ENCODE measurements at places on chromosomes 11 and 22.
A peak's percentile ranks its signal among the peaks of the same experiment; 100 is the strongest.

GRCh38 chr22:28792491-28793383 lies 7.6 kb downstream of the XBP1 start:
- DNase-seq = no peak

GRCh38 chr22:42830161-42830560 lies 26.9 kb downstream of the ARFGAP3 start:
- DNase-seq = no peak

- DNase-seq = no peak
Measured at GRCh38 chr11:60825790-60826189, 16.1 kb upstream of the CCDC86 start.

DNA sequence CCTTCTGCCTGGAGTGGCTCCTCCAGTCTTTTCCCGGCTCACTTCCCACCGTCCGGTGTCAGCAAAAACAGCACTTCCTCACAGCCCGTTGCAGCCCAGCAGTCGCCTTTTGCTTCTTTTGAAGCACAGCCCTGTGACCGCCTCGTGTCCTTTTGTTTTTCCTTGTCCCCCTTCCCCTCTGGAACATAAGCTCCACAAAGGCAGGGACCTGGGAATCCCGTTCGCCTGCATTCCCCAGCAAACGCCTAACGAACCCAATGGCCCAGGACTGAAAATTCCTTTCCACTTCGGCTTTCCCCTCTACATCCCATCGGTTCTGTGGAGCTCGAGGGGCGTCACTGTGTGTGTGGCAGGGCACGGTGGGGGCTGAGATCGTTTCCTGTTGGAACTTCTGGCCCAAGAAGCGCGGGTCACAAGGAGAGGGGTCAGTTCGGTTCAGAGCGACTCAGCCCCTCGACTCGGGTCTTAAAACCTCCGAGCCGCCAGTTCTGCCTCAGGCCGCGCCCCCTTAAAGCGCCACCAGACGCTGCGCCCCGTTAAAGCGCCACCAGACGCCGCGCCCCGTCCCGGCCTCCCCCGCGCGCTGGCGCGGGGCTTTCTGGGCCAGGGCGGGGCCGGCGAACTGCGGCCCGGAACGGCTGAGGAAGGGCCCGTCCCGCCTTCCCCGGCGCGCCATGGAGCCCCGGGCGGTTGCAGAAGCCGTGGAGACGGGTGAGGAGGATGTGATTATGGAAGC lies 841 bp downstream of the RIC8A start:
- DNase-seq = peak; percentile 43

- DNase-seq = no peak
Measured at GRCh38 chr22:46796566-46797195, 34.2 kb downstream of the TBC1D22A start.

GRCh38 chr22:49294656-49295464 lies 532.8 kb downstream of the BRD1 start:
- DNase-seq = no peak

DNA sequence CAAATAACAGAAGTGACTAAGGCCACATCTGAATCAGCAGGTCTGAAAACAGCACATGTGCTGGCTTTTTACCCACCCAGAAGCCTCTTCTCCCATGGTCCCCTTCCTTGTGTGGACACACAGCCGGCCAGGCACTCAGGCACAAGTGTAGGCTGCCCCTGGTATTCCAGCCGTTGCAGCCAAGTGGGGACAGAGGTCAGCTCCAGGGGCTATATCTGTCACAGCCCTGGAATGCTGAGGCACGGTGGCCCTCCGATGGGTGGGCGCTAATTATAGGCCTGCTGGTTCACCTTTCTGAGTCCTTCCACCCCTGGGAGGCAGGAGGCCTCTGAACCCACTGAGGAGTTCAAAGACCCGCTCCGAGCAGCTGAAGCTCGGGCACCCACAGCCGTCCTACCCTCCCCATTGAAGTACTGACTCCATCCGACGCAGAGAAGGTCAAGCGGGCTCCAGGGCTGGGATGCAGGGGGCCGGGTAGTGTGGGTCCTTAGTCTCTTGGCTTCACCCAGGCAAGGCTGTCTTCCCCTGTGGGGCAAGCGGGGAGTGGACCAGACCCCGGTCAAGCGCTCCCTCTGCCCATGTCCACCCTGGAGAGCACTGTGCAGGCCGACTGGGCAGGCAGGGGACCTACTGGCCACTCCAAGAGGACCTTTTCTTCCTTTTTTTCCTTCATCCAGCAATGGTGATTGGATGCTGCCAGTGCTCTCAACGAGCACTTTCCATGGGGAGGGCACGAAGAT lies 14.3 kb downstream of the FGF3 start:
- DNase-seq = no peak

- DNase-seq = no peak
Measured at GRCh38 chr11:65219930-65220213, 38.1 kb downstream of the CAPN1 start.

GRCh38 chr11:133530501-133530835 lies 1.8 kb downstream of the OPCML start:
- DNase-seq = no peak

- no peak for DNase-seq
Measured at GRCh38 chr11:103086461-103086860, 5.5 kb downstream of the DCUN1D5 start.

DNA sequence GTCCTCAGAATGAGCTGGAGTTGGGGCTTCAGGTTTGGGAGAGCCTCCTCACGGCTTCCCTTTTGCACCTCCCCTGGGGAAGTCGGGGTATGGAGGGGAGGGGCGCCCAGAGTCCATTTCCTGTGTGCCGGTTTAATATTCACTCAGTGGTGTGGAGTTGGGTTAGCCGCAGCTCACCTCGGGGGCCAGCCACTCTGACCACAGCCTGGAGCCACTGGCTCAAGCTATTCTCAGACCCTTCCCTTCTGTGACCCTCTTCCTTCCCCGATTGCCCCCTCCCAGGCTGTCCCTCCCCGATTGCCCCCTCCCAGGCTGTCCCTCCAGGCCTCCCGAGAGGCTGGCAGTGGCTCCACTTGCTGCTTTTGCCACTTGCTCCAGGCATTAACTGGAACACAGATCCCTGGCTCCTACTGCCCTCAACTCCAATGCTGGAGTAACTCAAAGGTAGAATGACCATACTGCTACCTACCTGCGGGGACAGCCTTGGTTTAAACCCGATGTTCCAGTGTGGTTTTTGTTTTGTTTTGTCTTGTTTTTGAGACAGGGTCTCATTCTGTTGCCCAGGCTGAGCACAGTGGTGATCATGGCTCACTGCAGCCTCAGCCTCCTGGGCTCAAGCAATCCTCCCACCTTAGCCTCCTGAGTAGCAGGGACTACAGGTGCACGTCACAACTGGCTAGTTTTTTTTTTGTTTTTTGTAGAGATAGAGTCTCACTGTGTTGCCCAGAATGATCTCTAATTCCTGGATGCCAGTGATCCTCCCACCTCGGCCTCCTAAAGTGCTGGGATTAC lies 29.3 kb downstream of the RPUSD4 start:
- DNase-seq = no peak

GRCh38 chr11:68328374-68329091 lies 16.1 kb downstream of the LRP5 start:
- no peak for DNase-seq

DNA sequence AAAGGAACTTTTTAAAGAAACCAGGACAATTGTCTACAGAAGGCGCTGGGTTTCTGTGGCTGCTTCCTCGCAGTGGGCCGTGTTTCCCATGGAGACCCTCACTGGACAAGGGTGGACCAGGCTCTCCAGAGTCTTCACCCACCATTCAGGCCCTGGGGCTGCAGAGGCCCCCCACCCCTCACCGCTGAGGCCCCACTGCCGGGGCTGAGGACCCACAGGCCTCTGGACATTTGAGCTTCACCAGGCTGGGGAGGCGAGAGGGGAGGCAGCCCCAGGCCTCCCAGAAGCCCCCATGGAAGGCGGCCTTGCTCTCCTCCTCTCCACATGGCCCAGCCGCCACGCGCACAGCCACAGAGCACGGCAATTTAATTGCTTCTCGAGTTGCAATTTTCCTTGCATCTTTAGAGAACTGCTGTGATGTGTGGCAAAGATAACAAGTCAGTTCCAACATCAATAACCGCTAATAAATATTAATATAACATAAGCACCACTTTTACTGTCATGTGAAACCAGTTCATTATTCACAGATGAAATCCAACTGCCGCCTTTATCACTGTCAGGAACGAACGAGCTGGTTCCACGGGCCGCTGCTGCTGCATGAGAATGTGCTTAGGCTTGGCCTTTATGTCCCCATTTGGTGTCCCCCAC lies 81.0 kb downstream of the PHF21B start:
- DNase-seq = no peak

GRCh38 chr22:29385748-29386147 lies 2.6 kb downstream of the AP1B1 start:
- no peak for DNase-seq

DNA sequence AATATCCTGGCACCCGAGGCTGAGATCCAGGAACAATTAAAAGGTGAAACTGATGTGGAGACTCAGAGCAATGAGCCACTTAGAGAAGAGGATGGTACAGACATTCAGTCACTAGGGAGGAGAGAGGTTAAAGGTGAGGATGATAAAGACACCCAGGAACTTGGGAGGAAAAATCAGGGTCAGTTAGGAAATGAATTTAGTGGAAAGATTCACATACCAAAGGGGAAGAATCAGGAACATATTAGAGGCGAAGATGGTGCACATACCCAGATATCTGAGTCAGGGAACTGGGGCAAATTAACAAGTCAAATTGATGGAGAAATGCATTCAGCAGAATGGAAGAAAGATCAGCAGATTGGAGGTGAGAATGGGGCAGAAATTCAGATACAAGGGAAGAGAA lies 4.1 kb upstream of the MEI1 start:
- no peak for DNase-seq

GRCh38 chr22:30335236-30335635 lies 8.5 kb upstream of the TBC1D10A start:
- DNase-seq = no peak

- DNase-seq = no peak
Measured at GRCh38 chr11:121367001-121367843, 74.7 kb downstream of the SC5D start.

GRCh38 chr11:89583580-89583979 lies 92.4 kb upstream of the NOX4 start:
- DNase-seq = no peak

DNA sequence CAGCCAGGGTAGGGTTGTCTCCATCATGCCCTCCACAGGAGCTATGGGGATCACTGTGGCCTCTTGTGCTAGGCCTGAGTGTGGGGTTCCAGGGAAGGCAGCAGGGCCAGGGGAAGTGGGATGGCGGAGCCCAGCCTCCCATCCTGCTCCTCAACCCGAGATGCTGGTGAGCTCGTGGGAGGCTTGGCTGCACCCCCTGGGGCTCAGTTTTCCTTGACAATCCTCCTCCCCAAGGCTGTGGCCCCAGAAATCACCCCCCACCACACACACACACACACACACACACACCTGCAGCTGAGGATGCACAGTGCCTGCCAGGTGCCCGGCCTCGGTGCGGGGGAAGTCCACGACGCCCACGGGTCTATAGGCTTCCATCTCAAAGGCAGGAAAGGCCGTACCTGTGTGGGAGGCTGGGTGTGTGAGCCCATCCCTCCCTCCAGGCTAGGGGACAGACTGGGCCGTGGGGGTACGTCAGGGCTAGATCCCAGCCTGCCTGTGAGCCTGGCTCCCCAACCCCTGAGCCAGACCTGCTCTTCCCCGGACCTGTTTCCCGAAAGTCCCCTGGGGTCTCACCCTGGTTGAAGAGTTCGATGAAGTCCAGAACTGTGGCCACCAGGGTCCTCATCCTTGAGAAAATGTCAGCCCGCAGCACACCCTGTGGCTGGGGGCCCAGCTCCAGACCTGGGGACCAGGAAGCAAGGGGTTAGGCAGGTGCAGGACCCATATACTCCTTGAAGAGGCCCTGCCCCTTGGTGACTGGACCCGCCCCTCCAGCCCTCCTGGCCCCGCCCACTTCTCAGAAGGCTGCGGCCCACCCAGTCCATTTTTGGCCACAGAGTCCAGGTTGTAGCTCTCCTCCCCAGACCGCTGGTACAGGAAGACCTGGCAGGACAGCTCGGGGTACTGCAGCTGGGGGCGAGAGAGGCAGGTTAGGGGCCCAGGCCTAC lies 5.2 kb upstream of the TBX10 start:
- DNase-seq = no peak

DNA sequence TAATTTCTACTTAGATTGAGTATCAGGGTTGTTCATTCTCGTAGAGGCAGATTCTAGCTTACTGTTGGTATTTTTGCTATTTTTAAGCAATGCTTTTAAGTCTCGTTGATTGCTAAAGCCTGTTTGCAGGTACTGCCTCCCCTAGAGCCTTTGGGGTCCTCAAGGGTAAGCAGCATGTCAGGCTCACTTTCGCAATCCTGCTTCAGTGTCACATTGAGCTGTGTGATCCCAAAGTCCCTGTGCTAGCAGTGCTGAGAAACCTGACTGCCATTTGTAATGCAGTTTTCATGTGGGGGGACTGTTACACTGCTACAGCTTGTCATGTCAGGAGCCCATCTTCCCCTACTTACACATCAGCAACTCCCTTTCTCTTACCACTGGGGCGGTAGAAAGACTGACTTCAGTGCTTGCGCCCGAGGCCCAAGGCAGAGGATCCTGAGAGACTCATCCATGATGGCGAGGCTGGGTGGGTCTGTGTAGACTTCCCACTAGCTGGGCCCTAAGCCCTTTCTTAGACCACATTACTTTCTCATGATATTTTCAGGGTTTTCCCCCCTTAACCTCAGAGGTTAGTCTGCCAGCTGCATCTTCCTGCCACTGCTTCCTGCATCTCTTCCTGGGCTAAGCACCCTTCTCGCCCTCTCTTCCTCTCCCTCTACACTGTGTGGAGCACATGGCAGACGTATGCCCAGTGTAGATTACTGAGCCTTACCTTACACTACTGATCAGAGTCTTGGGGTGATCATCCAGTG lies 40.8 kb upstream of the ST14 start:
- DNase-seq = no peak

DNA sequence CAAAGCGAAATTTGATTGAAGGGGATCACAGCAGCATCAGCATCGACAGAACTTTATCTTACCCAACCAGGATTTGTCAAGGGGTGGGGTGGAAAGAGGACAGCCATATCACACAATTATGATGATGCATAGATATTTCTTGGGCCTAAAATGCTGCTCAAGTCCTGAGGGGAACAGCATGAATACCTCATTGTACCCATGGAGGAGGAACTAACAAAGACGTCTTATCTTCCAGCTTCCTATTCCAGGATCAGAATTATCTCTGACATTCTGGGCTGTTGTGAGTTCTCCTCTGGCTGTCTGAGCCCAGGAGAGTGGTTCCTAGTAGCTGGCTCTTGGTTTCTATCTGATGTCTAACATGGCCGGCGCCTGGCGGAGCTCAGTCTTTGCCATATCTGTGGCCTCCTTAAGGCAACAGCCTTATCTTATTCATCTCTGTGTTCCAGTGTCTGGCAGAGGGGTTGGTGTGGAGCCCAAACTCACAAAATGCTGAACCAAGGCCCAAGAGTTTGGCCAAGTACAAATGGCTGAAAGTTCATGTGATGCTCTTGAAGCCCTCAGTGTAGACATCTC lies 68.2 kb upstream of the TIMP3 start:
- DNase-seq = no peak

GRCh38 chr22:41507330-41508063 lies 36.8 kb downstream of the POLR3H start:
- DNase-seq = no peak

DNA sequence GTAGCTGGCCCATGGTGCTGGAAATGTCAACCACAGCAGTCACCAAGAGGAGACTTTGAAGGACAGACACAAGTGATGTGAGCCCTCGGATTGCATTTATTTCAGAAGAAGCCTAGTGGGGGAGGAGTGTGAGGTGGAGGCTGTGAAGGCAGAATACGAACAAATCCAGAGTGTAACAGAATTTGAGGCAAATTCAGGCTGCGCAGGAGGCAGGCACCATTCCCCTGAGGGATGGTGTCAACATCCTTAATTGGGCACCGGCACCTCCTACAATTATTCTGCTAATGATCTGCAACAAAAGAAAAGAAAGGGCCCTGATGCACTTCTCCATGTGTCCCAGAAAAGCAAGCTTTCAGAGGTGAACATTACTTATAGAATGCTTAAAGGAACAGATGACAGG lies 32.2 kb downstream of the CWC15 start:
- no peak for DNase-seq

Measured in kidney glomerular epithelial cell (primary cell).